ENCODE measurements at places on chromosomes 16 and 17. TPM values are rescaled to one million over a fixed set of nuclear protein-coding genes. Genes with fewer than 3 reads are reported as not detected.

ZSCAN10 gene
- 0.15 TPM for total RNA-seq

HYDIN gene
- not detected for total RNA-seq

MT1F gene
- 18.6 TPM for total RNA-seq

PFAS gene
- 168 TPM for total RNA-seq

RPL19 gene
- 3,093 TPM for total RNA-seq

CCL16 gene
- total RNA-seq, result not detected

CTF1 gene
- total RNA-seq, result not detected

HOXB3 gene
- 3.0 TPM for total RNA-seq

- DNase-seq, result no peak
Observed at GRCh38 chr17:79064026-79064425, 10.6 kb upstream of the ENGASE start.

DNA sequence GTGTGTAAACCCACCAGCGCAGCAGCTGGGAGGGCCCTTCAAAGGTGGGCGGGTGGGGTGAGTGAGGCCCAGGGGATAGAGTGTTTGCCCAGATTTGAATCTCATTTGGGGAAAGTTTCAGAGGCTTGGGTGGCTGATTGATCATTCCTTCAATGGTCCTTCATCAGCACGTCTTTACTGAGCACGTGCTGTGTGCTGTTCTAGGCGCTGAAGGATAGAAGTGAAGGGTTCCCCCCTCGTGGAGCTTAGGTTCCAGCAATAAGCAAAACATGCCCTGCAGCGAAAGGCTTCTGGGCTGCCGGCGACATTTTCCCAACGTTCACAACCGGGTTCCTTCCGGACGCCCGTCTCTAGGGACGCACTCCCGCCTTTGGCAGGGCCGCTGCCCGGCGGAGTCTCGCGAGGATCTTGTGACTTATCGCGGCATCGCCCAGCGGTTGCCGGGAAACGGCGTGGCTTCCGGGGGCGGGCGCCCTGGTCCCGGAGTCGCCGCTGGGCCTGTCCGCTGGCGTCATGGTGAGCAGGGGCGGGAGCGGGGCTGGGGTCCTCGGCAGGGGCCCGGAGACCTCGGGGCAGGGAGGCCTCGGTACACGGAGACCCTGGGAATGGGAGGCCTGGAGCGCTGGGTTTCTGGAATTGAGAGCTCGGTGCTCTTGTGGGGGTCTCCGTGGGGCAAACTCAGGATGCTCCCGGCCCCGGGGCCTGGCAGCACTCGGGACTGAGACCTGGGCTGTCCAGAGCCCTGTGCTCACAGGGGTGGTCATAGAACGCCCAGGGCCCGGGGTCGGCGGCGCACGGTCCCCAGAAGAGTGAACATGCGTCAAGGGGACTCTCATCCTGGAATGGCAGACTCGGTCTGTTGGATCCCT is 3.2 kb upstream of the DBNDD1 start:
- peak; percentile 55 for DNase-seq

DNA sequence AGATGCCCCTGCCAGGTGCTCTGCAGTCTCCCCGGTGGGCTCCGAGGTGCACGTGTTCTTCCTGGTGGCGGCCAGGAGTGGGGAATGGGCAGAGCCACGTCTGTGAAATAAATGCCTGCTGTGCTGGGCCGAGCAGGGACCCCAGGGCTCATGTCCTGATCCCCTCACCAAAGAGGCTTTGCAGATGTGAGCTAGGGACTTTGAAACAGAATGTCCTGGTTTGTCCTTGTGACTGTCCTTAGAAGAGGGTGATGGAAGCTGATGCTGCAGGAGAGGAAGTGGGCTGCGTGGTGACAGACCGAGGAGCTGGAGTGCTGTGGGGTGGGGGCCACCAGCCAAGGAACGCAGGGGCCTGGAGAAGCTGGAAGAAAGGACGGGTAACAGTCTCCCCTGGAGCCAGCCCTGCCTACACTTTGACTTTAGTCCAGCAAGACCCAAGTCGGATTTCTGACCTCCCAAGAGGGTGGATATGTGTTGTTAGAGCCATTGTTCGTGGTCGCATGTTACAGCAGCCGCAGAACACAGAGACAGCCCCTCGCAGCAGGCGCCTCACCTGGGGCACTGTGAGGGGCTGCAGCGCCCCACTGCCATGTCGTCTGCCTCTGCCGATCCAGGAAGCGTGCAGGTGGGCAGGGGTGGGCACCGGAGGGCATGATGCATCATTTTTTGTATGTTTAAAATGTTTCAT is 217.9 kb upstream of the CIBAR2 start:
- no peak for DNase-seq

- no peak for DNase-seq
Observed at GRCh38 chr16:86962913-86963312, 354.3 kb downstream of the C16orf95 start.

GRCh38 chr17:73271072-73271471 is 9.4 kb upstream of the CPSF4L start:
- no peak for DNase-seq

GRCh38 chr17:58320570-58321323 is 7.8 kb downstream of the TSPOAP1 start:
- no peak for DNase-seq

DNA sequence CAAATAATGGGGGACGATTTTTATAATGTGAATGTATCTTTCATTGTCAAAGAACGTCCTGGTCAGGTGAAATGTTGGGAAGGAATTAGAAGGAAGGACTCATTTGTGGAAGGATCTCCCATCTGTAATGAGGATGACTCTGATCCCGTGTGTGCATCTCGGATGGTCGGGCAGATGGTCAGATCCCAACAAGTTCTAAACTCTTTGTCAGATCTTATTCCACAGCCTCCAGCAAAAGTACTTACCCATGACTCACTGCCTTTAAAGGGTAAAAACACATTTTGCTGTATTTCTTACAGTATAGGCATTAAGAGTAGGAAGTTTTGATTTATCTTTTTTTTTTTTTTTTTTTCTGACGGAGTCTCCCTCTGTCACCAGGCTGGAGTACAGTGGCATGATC is 539 bp upstream of the KRTAP4-8 start:
- no peak for DNase-seq

DNA sequence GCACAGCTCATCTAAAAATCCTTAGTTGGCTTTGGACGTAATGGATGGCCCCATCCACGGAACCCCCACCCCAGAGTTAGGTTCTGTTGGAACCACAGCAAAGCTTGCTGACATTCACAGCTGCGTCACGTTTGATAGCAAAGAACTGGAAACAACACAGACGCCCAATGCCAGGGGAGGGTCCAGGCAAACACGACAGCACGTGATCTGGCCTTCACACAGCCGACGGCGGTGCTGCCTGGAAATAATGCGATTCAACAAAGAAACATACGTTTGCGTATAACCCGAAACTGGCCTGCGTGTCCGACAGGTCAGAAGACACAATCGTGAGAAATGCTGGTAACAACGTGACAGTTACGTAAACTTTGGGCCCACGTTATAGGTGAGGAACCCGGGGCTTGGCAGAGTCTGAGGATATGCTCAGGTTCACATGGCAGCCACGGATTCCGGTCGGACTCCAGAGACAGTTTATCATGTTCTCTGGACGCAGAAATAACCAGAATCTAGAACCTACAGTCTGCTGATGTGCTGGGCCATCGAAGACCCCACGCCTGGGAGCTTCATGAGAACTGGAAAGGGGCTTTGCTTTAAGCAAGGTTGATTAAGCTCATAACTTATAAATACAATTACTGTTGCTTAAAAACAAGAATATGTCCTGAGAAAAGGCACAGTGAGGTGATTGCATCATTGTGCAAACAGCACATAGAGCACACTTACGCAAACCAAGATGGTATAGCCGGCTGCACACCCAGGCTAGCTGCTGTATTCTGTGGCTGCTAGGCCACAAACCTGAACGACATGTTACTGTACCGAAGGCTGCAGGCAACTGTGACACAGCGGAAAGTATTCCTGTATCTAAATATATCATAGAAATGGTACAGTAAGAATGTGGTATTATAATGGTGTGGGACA is 70.4 kb downstream of the RPH3AL start:
- no peak for DNase-seq

- DNase-seq, result no peak
Observed at GRCh38 chr16:10581507-10581906, 1.1 kb upstream of the EMP2 start.

- DNase-seq, result no peak
Observed at GRCh38 chr16:14501331-14502255, 128.5 kb downstream of the PARN start.

DNA sequence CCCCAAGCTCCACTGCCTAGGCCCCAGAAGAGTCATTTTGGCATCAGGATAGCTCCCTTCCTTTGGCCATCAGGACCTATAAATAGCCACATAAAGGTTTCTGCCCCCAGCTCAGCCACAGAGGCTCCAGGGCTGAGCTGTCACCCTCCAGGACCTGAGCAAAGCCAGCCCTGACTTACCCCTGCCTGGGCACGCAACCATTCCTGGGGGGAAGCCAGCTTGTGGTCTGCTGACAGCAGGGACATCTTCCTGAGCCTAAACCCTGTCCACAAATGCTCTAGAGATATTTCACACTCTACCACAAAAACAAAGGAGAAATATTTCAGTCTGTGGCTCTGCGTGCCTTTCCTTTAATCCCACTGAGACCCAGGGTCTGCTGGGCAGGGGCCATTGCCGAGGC is 123.7 kb upstream of the CCL2 start:
- DNase-seq, result no peak

GRCh38 chr17:38861399-38861843 is 7.9 kb upstream of the RPL23 start:
- no peak for DNase-seq

- no peak for DNase-seq
Observed at GRCh38 chr16:1145383-1146100, 7.4 kb upstream of the CACNA1H start.

GRCh38 chr17:83146347-83146746 is 66.9 kb downstream of the METRNL start:
- DNase-seq, result no peak

DNA sequence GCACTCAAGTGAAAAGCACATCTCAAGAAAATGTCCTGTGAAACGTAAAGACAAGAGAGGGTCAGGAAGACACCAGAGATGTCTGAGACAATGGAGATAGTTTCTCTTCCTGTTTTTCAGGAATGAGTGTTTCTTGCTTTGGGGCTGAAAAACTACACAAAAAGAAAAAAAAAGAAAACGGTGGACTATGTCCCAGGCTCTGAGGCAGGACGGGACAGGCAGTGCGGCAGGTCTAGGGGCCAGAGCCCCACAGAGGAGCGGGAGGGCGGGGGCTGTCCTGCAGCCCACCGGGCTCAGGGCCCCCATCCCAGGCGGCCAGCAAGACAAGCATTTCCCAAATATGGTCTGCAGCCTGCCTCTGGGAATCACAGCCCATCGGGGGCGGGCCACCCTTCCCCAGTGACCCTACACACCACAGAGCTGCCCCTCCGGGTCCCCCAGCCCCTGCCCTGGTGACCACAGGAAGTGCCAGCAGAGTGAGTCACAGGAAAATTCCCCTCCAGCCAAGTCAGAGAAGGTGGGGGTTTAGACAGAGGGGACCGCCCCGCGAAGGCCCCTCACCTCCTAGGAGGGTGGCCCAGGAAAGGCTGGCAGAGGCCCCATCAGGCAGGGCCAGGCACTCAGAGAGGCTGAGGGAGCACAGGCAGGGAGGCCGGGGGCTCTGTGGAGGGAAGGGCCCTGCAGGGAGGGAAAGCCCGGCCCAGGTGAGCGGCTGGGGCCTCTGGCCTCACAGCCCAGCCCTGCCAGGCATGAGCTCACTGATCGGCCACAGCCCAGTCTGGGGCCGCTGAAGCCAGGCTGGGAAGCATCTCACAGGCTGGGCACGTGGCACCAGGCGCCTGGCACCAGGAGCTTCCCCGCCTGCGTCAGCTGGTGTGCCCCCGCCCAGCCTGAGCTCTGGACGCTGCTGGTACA is 6.3 kb downstream of the BCAR1 start:
- DNase-seq, result no peak

- DNase-seq, result no peak
Observed at GRCh38 chr16:50697881-50698767, 4.7 kb downstream of the NOD2 start.

GRCh38 chr16:73878611-73879010 is 418.0 kb upstream of the PSMD7 start:
- no peak for DNase-seq

DNA sequence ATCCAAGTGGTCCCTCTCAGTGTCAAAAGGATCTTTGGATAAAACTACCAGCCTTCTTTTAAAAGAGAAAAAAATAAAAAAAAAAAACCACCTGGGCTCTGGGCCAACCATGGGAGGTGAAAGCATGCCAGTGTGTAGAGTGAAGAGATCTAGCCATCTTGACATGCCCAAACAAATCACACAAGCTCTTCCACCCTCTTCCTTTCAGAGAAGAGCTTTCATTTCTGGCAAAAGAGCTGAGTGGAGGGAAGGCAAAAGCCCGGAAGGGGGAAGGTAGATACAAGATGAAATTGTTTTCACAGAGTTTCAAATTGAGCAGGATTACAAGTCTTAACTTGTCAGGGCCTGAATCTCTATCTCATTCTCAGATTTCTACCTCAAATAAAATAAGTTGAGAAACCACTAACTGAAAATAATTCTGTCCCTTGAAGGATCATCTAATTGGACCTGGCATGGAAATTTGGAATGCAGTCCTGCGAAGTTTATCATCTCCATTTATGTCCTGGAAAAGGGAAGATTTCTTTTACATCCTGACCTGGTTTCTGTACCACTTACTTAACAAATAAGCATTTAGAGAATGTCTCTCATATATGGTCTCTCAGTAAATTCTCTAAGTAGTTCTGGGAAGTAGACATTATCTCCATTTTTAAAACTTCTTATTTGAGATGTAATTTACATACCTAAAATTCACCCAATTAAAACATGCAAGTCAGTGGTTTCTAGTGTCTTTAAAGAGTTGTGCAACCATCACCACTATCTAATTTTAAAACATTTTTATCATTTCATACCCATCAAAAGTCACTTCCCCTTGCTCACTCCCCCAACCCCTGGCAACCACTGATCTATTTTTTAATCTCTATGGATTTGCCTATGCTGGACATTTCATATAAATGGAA is 93.7 kb downstream of the TANGO6 start:
- no peak for DNase-seq

- DNase-seq, result no peak
Observed at GRCh38 chr17:1170739-1171138, 9.0 kb downstream of the ABR start.

DNA sequence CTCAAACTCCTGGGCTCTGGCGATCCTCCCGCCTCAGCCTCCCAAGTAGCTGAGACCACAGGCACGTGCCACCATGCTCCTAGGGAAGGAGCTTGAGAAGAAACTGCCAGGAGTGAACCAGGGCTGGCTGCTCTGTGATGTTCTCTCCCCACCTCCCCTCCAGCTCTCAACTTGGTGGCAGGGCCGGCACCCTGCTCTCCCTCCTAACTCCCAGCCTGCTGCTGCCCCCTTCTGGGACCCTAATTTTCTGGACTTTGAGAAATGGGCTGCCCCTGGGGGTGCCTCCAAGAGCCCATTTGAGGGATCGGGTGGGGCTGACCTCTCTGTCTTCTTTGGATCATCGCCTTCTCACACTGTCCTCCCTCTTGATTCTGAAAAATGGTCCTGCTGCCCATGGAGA is 14.9 kb upstream of the STAT3 start:
- DNase-seq, result no peak
